ENCODE measurements at places on chromosomes 16 and 17.
A peak's percentile ranks its signal among the peaks of the same experiment; 100 is the strongest.

GRCh38 chr17:633133-633532 is 81.5 kb downstream of the VPS53 start:
- no peak for DNase-seq

- DNase-seq = no peak
These were observed 29.3 kb downstream of the ABAT start for GRCh38 chr16:8703693-8704092.

DNA sequence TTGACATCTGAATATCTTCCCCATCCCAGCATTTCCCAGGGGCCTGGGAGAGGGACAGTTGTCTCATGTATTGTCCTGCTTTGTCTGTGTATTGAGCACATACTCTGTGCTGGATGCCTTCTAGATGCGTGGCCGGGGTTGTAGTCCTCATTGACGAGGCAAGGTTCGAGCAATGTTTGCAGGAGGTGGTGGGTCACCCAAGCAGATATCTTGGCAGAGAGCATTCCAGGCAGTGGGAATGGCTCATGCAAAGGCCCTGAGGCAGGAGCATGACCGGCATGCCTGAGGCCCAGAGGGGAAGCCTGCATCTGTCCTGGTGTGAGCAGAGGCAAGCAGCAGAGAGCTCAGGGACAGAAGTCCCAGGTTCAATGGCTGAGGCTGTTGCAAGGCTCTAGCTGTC is 17.5 kb downstream of the KRT33A start:
- DNase-seq = no peak

DNA sequence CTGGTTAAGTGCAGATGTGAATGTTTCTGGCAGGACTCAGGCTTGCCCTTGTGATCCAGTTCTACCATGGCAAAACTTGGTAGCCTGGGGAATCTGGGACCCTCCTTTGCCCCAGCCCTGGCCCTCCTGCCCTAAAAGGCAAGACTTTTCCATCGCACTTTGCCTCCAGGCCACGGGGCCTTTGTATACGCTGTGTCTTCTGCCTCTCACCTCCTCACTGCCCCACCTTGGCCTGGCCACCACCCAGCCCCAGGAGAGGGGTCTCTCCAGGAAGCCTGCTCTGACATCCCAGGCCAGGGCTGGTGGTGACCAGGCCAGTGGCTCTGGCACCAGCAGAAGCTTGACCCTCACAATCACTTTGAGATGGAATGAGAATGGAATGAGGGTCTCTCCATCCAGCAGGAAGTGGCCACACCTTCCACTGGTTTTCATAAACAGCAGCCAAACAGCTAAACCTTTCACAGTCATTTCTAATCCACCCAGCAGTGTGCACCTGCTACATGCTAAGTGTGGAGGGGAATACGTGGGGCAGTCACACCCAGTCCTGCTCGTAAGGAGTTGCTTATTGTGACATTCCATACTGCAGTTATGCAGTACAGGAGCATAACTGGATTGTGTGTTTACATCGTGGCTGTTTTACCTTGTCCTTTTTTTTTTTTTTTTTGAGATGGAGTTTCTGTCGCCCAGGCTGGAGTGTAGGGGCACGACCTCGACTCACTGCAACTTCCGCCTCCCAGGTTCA is 1.6 kb upstream of the MRPL38 start:
- no peak for DNase-seq

DNA sequence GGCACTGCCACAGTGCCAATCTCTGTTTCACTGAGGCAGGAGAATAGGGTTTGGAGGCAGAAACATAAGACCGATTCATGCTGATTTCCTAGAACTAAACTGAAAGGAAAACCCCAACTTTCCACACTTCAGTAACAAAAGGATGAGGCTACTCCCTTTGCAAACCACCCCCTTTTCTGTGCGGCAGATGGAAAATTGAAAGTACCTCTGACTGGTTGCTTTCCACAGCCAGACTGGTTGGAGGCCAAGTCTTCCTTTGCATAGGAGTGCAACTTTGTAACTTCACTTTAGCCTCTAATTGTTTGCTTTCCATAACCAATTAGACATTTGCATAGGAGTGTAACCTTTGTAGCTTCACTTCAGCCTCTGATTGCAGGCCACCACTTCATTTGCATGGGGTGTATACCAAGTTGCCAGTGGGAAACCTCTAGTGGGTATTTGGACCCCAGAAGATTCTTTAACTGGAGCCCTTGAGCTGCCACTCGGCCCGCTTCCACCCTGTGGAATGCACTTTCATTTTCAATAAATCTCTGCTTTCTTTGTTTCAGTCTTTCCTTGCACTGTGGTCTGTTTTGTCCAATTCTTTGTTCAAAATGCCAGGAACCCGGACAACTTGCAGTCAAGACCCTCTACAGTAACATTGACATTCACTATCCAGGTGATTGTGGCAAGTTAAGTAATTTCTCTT is 252.0 kb downstream of the UTP18 start:
- DNase-seq = no peak

DNA sequence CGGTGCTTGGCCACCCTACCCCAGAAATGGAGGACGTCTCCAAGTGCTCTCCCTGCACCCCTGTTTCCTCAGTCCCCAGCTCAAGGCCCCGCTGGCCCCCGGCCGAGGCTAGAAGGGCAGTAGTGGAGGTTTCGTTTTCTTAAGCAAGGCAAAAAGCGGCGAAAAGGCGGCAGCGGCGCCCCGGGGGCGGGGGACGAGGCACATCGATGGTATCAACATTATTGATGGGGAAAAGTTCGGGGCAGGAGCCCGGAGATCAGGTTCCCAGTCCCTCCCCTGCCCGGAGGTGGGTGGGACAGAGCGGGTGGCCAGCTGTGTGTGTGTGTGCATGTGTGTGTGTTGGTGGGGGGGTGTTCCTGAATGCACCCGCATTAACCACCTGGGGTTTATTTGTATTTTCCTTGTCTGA is 4.1 kb upstream of the SALL1 start:
- DNase-seq = peak; percentile 49

- no peak for DNase-seq
These were observed 13.3 kb upstream of the FZD2 start for GRCh38 chr17:44543905-44544523.

GRCh38 chr17:50314456-50315011 is 31.4 kb upstream of the XYLT2 start:
- no peak for DNase-seq

DNA sequence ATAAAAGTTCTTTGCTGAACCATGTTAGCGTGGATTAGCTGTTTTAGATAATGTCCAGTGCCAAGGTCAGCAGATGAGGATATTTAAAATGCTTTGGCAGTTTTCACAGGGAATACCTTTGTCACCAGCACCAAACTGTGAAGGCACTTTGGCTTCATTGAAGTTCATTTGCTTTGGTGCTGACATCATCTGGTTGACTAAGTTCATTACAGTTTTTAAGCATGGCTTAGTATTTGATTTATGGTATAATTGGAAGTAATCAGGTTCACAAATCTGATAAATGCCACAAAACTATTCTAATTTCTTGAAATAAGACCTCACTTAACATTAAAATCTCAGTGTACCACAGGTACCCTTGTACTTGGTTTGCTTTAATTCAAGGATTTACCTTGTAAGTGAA is 4.3 kb downstream of the GID4 start:
- peak; percentile 17 for DNase-seq

DNA sequence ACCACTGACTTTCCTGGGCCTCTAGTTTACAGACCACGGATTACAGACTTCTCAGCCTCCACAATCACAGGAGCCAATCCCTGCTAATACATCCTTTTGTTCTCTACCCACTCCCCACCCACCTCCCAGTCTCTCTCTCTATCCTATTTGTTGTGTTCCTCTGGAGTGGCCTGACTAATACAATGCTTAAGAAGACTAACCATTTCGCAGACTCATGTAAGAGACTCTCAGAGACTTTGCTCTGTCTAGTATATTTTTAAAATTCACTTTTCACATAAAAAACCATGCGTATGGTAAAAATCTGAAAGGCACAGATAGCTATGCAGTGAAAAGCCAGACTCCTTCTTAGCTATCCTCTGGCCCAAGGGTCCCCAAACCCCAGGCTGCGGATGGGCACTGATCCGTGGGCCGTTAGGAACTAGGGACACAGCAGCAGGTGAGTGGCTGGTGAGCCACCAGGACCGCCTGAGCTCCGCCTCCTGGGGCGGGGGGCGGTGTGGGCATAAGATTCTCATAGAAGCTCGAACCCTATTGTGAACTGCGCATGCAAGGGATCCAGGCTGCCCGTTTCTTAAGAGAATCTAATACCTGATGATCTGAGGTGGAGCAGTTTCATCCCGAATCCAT is 7.6 kb downstream of the PIK3R6 start:
- DNase-seq = no peak

GRCh38 chr17:77011173-77012011 is 129.4 kb upstream of the SEC14L1 start:
- peak; percentile 30 for DNase-seq
